ENCODE measurements at places on chromosomes 5 and 9.
A peak's percentile ranks its signal among the peaks of the same experiment; 100 is the strongest.

- DNase-seq, result no peak
These were observed 1.6 kb downstream of the UNC13B start for GRCh38 chr9:35163413-35163812.

DNA sequence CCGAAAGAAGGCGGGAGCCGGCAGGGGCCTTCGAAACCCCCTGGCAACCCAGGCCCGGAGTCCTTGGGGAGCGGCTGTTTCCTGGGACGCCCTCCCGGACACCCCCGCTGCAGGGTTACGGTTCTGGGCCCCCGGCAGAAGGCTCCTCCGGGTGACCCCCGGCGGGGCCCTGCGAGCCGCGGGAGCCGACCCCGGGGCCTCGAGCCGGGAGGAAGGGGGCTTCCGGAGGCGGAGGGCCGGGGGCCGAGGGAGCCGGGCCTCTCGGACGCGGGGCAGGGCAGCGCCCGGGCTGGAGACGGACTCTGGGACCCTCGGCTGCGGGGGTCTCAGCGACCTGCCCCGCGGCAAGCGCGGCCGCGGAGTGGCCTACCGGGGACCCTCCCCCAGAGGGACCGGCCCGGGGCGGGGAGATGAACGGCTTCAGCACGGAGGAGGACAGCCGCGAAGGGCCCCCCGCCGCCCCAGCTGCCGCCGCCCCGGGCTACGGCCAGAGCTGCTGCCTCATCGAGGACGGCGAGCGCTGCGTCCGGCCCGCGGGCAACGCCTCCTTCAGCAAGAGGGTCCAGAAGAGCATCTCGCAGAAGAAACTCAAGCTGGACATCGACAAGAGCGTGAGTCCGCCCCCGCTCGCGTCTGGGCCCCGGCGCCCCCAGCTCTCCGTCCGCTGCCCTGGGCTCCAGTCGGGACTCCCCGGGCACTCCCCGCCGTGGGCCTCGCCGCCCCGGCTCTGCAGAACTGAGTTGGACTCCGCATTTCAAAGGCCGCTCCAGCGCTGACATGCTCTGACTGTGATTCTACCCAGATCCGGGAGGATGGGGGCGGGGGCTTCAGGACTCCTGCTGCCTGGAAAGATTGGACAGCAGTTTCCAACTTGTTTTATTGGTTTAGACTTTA, 645 bp downstream of the SAP30L start:
- no peak for DNase-seq

GRCh38 chr5:64790210-64790609, 21.5 kb downstream of the CWC27 start:
- DNase-seq, result no peak

DNA sequence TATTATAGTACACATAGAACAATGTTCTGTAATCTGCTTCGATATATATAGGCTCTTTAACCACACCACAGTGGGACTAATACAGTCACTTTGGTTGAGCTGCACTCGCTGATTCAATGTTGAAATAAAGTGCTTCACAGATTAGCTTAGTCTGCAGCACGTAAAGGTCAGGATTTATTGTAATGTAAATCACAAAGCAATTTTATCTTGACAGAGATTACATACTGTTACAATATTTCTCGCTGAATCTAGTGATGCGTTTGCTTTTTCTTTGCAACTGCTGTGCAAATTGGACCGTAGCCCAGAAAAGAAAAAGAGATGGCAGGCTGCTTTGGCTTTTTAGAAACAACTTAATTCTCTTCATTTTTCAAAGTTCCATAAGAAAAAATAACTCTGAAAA, 52.9 kb downstream of the CETN3 start:
- DNase-seq, result no peak

DNA sequence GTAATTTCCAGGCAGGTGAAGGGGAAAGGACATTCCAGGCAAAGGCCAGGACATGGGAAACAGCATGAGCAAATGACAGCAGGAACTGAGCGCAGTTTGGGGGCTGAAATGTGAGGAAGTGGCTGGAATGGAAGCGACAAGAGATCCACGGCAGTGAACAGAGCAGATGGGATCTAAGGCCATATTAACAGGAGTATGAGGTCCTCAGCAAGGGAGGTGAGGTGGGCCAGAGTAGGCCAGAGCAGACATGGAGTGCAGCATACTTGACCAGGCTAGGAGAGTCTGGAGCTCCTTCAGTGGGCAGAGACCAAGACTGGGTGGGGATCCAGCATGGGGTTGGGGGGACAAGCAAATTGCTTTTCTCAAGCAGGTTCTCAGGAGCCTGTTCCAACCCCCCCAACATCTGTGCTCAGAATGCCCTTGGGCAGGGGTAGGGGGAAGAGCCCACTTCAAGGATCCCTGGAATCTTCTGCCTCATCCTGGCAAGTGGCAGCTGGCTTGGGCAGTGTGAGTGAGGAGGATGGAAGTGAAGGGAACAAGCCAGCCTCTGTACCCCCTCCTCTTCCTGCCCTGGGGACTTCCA, 34.5 kb downstream of the DAB2IP start:
- DNase-seq, result no peak

GRCh38 chr5:172353846-172354245, 70.3 kb upstream of the UBTD2 start:
- no peak for DNase-seq

GRCh38 chr5:123937230-123937629, 425.3 kb downstream of the CSNK1G3 start:
- DNase-seq, result peak; percentile 3

DNA sequence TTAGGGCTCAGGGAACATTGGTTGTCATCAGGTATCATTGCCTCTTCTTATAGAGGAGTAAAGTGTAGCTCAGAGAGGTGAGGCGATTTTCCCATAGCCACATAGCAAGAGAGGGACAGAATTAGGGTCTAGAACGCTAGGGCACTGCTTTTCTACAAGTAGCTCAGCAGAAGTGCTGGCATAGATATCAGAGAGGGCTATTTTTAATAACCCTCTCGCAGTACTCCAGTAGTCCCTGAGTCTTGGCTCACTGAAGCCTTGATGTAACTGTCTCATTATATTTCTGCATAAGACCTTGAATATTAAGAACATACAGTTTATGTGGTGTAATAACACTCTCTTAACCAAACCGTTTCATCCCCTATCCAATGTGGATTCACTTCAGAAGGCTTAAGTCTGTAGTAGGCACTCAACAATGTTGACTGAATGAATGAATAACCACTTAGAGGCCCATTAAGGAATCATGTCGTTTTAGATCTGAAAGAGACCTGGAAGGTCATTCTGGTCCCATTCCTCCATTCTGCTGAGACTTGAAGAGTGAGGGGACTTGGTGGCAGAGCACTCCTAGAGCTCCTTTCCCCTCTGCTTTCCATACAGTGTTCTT, 4.7 kb upstream of the FRMPD1 start:
- DNase-seq, result no peak

DNA sequence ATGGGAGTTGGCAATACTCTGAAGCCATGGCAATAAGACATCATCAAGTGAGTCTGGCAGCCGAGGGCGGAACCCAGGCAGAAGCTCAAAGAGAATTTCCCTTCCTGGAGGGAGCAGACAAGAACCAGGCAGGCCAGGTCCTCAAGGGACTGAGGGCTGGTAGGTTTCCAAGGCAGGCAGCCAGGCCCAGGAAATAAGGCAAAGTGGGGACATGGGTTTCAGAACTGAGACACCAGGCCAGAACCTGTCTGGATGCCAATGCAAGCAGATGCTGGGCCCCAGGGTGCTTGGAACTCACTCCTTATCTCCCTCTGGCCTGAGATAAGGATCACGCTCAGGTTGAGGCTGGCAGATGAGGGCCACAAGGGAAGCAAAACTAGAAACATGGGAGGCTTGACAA, 8.9 kb downstream of the TSSK1B start:
- DNase-seq, result no peak

GRCh38 chr5:1944408-1944807, 61.7 kb upstream of the IRX4 start:
- DNase-seq, result no peak

DNA sequence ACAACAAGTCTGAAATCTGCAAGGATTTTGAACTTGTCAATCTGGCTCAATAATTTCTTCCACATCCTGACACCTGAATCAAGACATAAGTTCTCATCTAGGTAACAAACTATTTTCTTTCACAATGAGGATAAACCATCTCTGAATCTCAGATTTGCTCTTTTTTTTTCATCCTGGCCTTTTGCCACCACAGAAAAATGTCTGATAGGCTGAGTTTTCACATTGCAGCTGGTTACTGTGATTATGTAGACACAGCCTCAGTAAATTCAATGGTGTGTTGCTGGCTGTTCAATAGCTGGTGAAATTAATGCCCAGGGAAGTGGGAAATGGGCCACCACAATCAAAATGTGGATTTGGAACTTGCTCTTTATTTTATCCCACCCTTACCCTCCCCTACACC, 2.8 kb upstream of the ADRA1B start:
- no peak for DNase-seq

DNA sequence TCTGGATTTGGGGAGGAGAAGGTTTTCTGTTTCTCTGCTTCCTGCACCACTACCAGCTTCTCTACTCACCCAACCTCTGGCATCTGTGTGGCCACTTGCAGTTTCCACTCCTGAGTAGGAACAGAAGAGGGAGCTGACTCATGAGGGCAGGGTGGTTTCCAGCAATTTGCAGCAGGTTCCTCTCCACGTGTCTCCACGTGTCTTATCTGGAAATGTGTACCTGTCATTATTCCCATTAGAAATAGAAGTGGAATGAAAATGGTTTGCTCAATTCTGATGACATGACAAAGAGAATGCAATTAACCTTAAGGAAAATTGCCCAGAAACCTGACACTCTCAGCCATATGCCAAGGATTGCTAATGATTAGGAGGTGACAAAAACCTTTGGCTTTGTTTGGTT, 33.0 kb downstream of the EGFLAM start:
- DNase-seq, result no peak

- DNase-seq, result no peak
These were observed 27.1 kb downstream of the HNRNPH1 start for GRCh38 chr5:179596421-179596820.

DNA sequence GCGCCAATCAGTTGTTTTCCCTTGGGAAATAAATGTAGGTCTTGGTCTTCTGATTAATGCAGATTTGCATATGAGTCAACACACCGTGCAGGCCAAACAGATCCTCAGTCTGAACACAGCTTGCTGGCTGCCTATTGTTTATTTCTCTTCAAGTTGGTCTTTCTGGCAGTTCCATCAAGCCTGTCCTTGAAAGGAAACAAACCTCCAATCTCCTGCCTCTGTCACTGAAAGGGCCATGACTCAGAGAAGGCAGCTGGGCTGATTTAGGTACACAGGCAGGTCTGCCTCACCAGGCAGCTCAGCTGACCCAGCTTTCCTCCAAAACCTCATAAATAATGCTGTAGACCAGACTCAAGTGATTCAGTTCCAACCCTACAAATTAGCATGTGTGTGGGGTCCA, 175.9 kb downstream of the MAN2A1 start:
- no peak for DNase-seq

GRCh38 chr5:76213858-76214257, 130.7 kb downstream of the SV2C start:
- DNase-seq, result no peak

- DNase-seq, result no peak
These were observed 2.9 kb downstream of the AGPAT2 start for GRCh38 chr9:136684339-136684738.

GRCh38 chr9:133526721-133527321, 2.1 kb upstream of the MYMK start:
- no peak for DNase-seq

DNA sequence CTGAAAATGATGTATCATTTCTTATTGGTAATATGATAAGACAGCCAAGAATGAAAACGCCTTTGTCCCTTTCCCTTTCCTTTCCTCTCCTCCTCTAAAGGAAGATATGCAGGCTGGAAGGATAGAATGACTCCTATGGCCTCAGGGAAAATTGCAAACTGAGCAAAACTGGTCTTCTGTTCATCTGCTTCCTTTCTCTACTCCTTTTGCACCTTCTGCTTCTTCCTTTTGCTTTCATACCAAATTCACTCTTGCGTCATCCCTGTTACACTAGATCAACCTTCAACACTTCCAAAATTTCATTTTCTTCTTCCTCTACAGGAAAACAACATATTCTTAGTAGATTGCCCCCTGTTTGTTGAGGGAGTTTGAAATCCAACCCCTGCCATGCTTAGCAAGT, 234.1 kb downstream of the ADAMTS6 start:
- DNase-seq, result no peak

DNA sequence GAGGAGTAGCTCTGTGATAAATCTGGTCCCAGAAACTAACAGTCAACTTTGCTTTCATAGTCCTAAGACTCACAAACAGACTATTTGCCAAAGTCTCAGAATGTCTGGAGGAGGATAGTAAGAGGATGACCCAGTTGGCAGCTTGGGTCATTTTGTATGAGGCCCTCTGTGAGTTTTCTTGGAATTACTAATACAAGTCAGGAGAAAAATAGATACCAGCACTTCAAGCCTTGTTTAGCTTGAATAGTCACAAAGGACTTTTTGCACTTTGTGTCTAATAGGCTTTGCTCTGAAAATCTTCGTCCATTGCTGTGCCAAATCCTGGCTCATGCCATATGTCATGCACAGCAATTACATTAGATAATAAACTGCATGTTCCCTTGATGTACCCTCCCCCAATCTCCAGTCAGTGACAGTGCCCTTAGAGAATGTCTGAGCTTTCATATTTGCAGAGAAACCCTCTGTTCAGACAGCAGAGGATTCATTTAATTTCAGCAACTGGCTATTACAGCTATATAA, 612.8 kb downstream of the CSNK1G3 start:
- no peak for DNase-seq

DNA sequence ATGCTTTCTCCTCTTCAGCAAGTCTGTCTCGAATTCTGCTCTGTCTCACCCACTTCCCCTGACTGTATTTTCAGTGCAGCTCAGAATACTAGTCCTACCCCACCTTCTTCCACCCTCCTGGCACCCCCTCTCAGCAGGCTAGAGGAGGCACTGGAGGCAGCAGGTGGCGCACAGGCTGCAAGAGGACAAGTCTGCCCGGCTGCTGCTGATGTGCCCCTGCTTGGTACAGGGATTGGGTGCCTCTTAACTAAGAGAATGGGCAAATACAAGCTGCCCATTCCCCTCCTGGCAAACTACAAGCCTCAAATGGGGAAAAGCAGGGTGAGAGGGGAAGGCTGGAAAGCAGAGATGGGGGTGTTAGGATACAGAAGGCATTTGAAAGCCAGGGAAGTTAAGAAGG, 5.1 kb downstream of the TLN1 start:
- no peak for DNase-seq

DNA sequence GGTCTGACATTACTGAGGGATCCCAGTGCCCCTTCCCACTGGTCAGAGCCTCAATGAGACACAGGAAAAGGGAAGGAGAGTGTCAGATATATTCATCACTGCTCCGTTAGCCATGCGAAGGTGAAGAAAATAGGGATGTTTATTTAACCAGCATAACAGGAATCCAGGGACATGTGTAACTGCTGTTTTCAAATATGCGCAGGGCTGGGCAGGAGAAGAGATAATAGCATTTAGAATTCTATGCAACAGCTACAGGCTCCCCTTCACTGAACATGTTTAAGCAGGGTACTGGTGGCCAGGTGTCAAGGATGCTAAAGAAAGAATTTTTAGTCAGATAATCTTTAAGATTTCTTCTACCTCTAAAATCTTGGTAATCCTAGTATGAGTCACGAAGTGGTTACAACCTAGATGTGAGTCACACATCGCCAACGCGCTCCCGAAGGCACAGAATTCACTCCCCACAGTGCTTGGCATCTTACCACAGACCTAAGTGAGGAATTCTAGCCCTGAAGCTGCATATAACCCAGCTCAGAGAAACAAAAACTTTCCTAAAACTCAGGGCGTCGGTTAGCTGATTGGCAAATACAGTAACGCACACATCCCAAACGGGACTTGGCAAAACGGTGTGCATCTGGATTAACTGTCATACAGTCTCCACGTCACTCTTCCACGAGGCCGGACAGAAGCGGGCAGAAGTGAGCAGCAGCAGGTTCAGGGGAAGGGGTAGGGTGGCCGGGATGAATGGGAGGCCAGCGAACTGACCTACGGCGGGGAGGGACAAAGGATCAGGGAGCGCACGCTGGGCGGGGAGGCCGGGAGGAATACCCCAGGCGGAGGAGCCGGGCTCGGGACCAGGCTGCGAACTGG, 1.1 kb downstream of the CTNNAL1 start:
- no peak for DNase-seq

All from GM12878 (cell line).